ENCODE measurements at places on chromosomes 1 and 21.

DNA sequence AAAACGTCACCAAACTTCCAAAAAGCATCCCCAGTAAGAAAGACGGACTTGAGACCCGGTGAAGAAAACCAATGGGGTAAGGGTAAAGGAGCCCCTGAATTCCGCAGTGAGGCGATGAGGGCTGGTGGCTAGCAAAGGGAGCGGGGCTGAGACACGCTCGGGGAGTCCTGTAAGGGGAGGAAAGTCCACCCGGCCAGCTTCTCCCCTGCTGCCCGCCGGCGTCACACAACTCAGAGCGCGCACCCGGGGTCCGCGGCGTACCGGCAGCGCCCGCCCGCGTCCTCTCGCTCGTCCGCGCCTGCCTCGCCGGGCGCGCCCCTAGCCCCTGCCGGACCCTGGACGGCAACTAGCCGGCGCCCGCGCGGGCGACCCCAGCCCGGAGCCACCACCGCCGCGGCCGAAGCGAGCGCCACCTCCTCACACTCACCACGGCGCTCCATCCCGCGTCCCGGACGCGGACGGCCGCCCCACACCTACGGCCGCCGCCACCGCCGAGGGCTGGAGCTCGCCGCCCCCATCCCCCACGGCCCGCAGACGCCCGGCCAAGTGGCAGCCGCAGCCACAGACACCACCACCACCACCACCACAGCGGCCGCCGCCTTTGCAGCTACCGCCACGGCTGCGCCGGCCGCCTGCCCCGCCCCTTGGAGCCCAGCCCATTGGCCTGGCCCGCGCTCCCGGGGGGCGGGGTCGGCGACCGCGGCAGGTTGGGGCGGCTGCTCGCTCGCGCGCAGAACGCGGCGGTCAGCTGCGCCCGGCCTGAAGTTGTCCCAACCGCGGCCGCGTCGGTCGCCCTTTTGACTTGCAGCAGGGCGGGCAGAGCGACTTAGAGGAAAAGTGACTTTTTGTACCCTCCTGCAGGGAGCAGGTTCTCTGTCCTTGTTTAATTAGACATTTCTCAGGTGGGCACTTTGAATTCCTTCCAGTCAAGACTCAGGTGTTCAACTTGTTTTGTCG, 10.0 kb upstream of the ARHGAP29 start:
- peak; percentile 30 for DNase-seq

DNA sequence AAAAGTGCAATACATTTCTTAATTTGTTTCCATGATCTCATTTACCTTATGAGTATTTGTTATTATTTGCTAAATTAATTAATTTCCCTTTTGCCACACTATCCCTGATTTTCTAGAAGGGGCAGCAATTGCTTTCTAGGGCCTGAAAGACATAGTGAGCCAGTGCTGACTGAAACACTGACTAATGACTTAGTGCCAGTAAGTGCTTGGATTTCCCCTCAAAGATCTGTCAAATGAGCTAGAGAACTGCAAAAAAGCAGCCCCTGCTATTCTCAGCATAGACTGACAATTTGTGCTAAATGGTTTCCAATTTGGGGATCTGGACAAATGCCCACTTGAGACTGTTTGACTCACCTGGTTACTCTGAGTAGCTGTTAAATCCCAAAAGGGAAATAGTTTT, 35.6 kb upstream of the USH2A start:
- DNase-seq: no peak

- DNase-seq: no peak
Measured at GRCh38 chr1:109763646-109764415, at the start of gene EPS8L3. EPS8L3 (minus strand) TSS chr1:109763923; CDS start chr1:109761749, 2,174 bp downstream.

DNA sequence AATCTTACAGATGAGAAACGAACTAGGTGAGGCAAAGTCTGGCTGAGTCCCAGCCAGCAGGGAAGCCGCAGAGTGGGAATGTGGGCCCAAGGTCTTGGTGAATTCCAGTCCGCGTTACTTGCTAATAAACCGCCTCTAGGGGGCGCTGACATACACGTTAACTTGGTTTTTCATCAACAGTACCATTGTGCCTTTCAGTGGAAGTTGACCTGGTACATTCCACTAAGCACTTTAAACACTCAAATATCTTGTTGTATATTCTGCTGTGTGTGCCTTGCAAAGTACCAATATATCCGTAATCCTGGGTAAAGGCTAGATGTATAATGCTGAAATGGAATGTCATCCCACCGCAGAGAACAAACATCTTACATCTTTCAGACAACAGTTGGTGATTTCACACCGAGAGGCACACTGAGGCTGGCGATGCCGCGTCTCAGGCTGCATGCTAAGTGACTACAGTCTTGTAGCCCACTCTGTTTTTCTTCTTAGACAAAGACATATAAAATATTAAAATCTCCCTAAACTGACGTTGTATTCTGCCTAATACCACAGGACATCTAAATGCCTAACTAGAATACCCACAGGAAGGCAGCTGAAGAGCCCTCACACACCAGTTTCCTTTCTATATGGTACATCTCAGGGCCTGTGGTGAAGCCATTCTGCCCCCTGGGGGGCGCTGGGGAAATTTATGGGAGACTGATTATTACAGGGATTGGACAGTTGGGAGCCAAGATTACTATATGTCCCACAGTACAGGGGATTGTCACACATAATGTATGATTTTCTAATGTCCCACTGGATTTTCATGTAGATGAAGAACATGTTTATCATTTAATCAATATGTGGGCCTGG, 49.2 kb upstream of the C1orf198 start:
- peak; percentile 88 for DNase-seq

DNA sequence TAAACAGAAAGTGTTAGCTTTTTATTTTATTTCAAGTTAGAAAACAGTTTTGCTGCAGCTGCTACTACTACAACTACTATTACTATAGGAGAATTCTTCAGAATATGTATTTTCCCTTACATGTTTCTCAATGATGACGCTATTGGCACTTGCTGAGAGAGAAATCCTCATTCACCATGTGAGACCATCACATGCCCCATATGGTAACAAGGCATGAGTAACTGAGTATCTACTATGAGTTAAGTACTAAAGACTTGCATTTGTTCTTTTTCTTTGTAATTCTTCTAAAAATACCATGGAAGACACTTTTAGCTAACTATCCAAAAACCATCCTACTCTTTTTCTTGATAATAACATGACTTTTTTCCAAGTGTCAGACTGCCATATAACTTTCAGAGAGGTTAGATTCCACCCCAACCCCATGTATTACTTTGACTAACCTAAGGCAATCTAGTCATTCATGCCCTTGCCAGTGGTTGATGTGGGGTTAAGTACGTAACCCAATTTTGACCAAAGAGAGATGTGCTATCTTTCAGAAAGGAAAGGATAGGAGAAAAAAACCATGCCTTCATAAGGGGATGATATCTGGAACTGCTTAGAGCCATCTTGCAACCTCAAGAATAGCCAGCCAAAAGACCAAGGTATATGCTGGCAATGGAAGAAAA, 42.9 kb downstream of the COP1 start:
- no peak for DNase-seq

GRCh38 chr1:190754666-190755065, 277.0 kb upstream of the BRINP3 start:
- DNase-seq: peak; percentile 88

- DNase-seq: peak; percentile 1
Measured at GRCh38 chr1:19974822-19975416, 4.5 kb downstream of the PLA2G2A start.

GRCh38 chr21:45366476-45366875, 38.5 kb upstream of the COL18A1 start:
- no peak for DNase-seq

DNA sequence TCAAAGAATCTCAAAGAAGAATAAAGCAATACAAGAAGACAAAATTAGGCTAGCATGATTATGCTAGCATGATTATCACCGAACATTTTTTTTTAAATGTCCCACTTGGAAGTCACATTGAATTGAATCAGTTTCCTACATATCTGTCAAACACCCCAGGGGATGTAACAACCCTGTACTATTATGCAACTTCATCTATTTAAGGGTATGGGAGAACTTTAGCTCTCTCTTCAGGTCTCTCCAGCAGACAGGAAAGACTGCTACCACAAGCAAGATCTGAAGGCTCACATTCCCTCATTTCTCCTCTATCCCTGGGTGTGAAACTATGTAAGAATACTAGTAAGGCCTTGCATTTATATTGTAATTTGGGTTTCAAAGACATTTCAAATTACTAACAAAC, 52.8 kb downstream of the EDEM3 start:
- no peak for DNase-seq

DNA sequence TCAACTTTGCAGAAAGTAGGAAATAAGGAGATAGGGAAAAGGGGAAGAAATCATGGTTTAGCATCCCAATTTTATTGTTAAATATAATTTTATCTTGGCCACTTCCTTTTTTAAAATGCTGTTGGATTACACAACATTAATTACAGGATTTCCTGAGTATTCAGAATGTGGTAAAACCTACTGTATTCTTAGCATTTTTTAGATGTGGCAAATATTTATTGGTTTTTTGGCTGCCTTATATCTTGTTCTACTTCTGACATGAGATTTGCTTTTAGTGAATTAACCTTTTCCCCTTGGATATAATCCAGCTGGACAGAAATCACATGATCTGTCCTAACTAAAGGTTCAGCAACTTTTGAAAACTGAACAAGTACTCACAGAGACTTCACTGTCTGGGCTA, 104.9 kb downstream of the PTGS2 start:
- DNase-seq: no peak

- DNase-seq: peak; percentile 12
Measured at GRCh38 chr1:41500378-41500777, 15.9 kb upstream of the EDN2 start.

GRCh38 chr21:38036016-38036415, 119.8 kb upstream of the KCNJ6 start:
- DNase-seq: no peak

GRCh38 chr1:152167835-152168534, 9.0 kb upstream of the RPTN start:
- DNase-seq: no peak

DNA sequence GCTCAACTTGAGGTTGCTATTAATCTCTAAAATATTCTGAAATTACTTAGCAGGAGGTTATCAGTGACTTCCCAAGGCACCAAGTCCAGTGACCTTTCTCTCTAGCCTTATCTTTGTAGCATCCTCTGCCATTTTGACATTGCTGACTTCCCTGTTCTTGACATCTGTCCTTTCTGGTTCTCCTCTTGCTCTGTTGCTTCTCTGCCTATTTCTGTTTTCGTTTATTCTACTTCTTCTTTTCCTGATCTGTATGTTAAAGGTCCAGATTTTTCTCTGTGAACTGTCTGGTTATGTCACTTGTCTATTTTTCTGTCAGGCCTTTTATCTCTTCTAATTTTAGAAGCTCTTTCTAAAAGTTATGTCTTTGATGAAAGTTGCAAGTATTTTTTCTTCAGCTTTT, 178.8 kb downstream of the VPS13D start:
- no peak for DNase-seq

DNA sequence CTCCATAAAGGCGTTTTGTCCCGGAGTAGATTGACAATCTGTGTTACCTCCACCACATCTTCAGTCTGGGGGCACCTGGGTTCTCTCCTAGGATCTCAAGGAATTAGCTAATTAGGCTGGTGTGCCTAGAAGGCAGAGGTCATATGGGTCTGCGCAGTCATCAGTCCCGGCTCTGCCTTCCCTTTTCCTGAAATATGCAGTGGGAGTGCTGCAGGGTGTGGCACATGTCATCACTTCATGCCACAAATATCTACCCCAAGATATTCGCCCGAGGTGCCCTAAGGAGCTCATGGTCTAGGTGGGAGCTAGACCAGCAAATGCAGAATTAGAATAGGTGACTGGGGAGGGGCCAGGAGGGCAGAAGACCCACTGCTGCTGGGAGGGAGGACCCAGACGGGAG, 42.9 kb downstream of the ACTL8 start:
- DNase-seq: no peak

DNA sequence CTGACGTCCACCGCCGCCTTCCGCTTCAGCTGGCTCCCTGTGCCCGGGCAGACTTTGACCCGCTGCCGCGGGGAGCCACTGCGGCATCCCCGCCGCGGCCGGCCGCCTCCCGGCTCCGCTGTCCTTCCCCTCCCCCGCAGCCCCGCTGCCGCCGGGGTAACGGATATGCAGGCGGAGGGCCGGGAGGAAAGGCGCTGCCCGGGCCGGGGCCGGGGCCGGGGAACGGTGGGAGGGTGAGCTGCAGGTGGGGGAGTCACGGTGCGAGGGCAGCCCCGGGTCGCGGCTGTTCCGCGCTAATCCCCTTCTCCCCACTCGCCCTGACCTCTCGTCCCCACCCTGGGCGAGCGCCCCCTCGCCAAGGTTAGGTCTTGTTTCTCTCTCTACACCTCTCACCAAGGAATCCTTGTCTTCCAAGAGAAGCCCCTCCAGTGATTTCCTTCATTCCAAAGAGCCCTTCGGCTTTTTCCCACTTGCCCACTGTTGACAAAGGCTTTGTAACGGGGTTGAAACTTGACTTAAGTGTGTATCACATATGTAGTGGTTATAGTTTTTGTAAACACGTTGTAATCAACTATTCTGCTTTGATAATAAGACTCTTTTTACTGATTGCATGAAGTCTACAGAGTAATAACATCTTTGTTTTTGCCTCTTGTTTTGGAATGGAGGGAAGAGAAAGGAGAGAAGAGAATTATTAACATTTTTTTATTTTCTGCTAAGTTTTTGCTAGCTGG, 669 bp downstream of the XPR1 start:
- no peak for DNase-seq

DNA sequence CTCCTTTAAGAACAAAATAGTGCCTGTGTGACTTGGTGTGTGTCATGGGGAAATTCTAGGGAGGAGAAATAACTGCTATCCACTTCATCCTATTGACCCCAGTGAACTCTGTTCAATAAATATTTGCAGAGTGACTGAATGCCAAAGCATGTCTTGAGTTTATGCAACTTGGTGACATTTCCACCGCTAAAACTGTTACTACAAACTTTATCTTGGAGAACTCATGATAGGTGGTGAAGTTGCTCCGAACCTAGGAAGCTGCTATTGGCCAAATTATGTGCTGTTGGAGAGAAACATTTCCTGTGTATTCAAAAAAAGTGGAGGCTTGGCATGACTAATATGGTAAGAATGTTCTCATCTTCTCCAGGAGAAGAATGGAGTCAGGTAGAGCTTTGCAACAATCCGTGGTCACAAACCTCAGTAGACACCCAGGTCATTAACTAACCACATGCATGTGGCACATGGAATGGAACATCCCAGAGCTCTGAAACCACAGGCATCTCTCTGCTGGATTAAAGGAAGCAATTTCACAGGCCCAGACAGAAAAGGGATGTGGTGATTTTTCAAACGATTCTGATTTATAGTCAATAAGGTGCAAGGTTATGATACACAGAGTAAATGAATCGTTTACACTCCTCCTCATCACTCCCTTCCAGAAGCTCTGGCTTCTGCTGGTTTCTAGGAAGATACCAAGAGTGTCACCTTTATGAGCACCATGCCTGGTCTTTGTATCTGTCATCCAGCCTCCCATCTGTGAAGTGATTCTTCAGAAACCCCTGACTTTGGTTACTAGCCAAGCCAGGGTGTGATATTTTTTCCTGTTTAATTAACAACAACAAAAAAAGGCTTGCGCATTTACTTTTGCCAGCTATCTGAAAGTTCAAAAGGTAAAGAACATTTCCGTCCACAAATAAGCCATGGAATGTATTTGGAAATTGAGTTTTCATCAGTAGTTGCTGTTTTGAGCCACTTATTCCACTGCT, 361.1 kb downstream of the TGFB2 start:
- no peak for DNase-seq

Measured in COR-L47 (cell line).